Right ventricle myocardium inferior (tissue), 1 donor: ENCODE measurements at places on chromosomes 12 and 14. TPM values are rescaled to one million over a fixed set of nuclear protein-coding genes. Genes with fewer than 3 reads are reported as not detected.
A peak's percentile ranks its signal among the peaks of the same experiment; 100 is the strongest.

Gene MYF6
- not detected for total RNA-seq

Gene EPS8
- total RNA-seq = 20.7 TPM

- DNase-seq = no peak
Observed at GRCh38 chr12:63066782-63067181, 84.2 kb downstream of the AVPR1A start.

- peak; percentile 75 for DNase-seq
Observed at GRCh38 chr12:12807970-12808702, 5.0 kb upstream of the DDX47 start.

GRCh38 chr12:47838286-47838931 is 18.7 kb upstream of the HDAC7 start:
- DNase-seq = no peak

DNA sequence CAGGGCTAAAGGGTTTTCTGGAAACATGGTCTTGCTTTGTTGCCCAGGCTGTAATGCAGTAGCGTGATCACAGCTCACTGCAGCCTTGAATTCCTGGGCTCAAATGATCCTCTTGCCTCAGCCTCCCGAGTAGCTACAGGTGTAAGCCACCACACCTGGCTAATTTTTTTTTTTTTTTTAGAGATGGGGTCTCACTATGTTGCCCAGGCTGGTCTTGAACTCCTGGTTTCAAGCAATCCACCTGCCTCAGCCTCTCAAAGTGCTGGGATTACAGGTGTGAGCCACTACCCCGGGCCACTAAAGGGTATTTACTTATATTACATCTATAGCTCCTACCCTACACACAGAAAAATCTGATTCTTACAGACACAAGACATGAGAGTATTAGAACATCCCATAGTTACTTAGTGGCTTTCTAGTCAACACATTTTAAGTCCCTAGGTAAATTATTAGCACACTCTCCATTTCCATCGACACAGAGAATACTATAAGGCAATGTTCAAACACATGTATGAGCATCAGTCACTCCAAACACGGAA is 6.2 kb upstream of the DCAF11 start:
- no peak for DNase-seq

GRCh38 chr14:63214417-63215196 is 10.4 kb downstream of the RHOJ start:
- no peak for DNase-seq
